ENCODE measurements at places on chromosomes 16 and 17.

- DNase-seq, result no peak
Observed at GRCh38 chr16:51391798-51392511, 240.9 kb upstream of the SALL1 start.

GRCh38 chr17:83065660-83066542 lies 13.5 kb upstream of the METRNL start:
- DNase-seq, result no peak

- no peak for DNase-seq
Observed at GRCh38 chr17:79202480-79202879, 127.9 kb downstream of the ENGASE start.

GRCh38 chr17:41655611-41656111 lies 31.3 kb upstream of the KRT17 start:
- DNase-seq, result no peak

GRCh38 chr17:37220607-37220953 lies 155.2 kb upstream of the C17orf78 start:
- no peak for DNase-seq

DNA sequence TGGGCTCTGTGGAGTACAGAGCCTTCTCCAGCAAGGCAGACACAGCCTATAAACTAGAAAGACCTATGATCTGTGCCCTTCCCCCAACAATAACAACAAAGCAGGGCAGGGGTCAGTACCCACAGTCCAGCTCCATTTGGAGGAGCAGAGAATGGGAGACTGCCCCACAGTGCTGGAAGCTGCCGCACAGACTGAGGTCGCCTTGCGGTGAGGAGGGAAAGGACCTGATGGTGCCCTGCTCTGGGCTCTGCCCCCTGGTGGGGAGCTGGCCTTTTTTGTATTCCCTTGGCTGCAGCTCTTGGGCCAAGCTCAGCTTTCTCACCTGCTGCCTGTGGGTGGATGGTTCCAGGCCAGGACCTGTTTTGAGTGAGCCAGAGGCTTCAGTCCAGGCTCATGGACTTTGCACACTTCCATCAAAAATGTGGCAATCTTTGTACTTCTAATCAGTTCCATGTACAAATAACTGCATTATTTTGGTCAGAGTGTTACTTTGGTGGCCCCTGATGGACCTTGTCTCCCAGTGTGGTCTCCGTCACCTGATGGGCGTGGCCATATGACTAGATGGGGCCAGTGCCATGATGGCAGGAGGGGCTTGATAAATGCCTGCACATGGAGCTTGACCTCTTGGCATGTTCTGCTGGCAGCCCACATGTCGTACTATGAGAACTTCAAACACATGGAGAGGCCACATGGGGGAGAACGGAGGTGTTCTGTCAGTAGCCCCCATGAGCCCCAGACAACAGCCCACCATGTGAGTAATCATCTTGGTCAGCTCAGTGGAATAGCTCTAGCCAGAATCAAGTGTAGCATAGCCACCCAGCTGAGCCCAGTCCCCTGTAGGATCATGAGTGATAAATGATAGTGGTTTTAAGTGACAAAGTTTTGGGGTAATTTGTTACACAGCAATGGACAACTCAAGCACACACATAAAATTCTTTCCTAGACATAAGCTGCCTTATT lies 24.2 kb downstream of the B9D1 start:
- DNase-seq, result no peak

DNA sequence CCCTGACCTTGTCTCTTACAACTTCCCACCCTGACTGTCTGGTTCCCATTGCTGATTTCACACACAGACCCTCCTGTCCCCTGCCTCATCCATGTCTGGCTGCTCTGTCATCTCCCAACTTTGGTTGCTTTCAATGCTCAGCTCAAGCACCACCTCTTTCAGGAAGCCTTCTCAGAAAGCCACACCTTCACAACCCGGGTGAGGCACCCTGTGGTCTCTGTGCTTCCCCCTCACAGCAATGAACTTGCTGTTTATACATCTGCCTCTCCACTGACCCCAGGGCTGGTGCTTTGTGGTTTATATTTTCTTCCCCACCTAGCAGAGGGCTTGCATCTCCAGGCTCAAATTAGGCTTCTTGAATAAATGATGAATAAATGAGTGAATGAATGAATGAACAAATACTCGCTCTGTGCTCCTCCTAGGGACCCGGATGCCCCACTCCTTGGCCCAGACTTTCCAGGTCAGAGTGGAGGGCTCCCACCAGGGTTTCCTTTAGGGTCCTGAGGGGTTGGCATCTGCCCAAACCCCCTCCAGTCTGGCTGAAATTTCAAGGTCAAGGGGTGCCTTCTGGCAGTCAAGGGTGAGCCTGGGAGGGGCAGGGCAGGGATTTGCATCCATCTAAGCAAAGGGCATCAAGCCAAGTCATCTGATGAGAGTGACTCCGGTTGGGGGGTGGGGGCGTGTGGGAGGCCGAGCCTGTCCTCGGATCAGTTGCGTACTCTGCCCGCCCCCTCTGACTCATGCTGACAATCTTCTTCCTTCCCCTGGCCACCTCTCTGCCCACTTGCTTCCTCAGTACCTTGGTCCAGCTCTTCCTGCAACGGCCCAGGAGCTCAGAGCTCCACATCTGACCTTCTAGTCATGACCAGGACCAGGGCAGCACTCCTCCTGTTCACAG lies at the start of gene ITGAX:
Gene ITGAX, plus strand, starts transcription at position 783 of the 898 bp plus-strand sequence. Its CDS starts 79 bp downstream, at position 862.
- no peak for DNase-seq

- no peak for DNase-seq
Observed at GRCh38 chr17:29347831-29348629, 42.1 kb upstream of the TAOK1 start.

GRCh38 chr16:76243620-76244019 lies 33.6 kb upstream of the CNTNAP4 start:
- DNase-seq, result no peak

DNA sequence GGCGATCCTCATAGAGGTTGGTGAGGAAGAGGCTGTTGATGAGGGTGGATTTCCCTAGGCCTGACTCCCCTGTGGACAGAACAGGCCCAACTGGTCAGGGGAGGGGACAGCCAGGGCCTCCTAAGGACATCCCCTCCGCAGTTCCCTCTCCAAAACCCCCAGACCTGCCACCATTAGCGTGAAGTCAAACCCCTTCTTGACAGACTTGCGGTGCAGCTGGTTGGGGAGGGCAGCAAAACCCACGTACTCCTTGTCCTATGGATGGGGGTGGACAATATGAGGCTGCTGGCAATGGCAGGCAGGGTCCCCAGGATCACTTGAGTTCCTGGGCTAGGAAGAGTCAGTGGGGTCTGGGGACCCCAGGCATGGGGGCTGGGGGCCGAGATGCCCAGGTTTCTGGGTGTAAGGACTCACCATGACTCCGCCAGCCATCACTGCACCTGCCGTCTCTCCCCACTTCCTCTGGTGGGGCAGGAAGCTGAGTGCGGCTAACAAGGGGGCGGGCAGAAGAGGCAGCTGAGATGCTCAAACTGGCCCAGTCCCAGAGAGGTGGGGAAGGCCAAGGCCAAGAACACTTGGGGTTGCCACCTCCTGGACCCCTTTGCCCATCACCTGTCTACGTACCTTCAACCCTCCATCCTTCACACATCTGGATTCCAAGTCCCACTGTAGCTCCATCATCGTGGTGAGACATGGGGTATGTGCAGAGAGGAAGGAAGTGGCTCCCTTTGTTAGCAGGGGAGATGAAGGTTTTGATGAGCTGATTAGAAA lies at the start of gene SEPTIN1:
Gene SEPTIN1, minus strand, starts transcription at position 451 of the 771 bp plus-strand sequence. Its CDS starts 19 bp downstream, at position 432.
- DNase-seq, result no peak

Data from NCI-H2029 treated with DMSO at 0.1 percent for 48 hours (cell line).